ENCODE measurements at places on chromosomes 1 and 21.

DNA sequence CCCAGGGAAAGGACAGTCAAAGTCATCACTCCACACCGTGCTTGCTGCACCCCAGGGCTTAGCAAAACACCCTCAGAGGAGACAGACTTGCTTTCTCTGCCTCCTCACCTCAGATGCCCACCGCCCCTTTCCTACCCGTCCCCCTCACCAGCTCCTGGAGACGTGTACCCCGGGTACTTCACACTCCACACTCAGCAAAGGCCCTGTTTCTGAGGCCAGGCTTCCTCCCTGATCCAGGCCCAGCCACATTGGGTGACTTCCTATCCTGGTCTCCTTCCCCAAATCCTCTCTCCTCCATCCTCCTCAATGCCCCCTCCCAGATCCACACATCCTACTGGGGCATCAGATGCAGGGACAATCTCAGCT is 116.7 kb downstream of the DMRTB1 start:
- peak; percentile 38 for DNase-seq

DNA sequence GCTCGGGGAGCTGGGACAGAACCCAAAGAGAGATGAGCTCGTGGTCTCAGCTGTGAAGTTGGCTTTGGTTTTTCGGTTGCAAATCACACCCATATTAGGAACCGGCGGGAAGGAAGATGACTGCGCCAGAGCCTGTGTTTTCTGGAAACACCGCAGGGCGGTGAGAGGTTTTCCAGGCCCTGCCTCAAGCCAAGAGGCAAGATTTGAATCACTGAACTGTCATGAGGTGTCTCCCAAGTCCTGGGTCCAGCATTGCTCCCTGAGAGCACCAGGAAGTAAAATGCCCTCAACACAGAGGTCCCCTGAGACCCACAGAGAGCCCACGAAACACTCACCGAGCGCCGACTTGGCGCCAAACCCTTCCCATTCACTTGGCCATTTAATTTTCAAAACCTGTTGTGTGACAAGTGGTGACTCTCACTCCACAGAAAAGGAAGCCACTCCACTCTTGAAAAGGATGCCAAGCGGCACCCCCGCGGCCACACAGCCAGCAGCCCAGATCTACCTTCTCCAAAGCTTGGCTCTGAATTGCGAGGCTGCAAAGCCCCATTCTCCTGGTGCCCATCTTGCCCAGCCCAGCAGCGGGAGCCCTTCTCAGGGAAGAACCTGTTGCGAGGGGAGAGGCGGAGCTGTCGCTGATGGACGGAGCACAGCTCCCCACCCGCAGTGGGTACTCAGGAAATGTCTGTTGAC is 99.0 kb upstream of the RUNX3 start:
- DNase-seq, result no peak

- DNase-seq, result no peak
Measured at GRCh38 chr1:167782946-167783345, 61.2 kb downstream of the MPZL1 start.

GRCh38 chr1:58136387-58136786 is 410.1 kb downstream of the OMA1 start:
- DNase-seq, result no peak

DNA sequence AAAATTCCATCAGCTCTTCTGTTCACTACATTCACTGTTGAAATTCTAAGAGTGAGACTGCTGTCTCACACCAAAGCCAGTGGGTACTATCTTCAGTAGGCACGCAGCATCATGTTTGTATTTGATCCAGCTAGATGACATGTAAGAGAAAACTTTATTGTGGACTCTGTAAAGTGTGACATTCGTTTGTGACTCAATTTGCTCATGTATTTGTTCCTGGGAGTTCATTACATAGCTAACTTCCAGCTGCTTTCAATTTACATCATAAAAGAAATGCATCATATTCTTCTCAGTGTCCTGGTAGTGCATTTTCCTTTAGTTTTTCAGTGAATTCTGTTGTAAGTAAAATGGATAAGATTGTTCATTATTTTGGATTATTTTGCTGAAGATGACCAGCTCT is 31.4 kb downstream of the CTH start:
- no peak for DNase-seq

- DNase-seq, result no peak
Measured at GRCh38 chr1:32112806-32113375, 5.0 kb downstream of the KPNA6 start.

DNA sequence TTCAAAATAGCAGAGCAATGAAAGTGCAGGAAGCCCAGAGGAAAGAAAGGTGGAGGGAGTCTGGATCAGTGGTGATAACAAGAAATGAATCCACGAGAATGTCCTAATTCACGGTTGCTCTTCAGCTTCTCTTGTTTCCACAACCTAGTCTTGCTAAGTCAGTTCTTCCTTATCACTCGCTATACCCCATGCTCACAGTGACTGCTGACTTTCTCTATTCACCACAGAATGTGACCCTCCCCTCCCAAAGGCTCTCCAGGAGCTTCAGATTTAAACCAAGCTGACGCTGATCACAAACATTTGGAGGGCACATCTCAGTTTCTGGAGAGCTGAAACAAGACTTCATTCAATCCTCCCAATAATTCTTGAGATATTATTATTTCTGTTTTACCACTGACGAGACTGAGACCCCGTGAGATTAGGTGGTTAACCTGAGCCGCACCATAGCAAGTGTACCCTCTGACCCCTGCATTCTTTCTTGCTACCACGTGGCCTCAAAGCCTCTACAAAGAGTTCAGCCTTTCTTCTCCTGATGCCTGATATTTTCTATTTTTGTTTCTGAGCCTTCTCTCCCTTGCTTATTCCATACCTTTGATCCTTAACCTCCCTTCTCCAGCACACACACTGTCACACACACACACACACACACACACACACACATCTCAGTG is 10.7 kb upstream of the CCN1 start:
- DNase-seq, result no peak

- DNase-seq, result no peak
Measured at GRCh38 chr1:56837244-56837939, 17.2 kb upstream of the C8A start.

DNA sequence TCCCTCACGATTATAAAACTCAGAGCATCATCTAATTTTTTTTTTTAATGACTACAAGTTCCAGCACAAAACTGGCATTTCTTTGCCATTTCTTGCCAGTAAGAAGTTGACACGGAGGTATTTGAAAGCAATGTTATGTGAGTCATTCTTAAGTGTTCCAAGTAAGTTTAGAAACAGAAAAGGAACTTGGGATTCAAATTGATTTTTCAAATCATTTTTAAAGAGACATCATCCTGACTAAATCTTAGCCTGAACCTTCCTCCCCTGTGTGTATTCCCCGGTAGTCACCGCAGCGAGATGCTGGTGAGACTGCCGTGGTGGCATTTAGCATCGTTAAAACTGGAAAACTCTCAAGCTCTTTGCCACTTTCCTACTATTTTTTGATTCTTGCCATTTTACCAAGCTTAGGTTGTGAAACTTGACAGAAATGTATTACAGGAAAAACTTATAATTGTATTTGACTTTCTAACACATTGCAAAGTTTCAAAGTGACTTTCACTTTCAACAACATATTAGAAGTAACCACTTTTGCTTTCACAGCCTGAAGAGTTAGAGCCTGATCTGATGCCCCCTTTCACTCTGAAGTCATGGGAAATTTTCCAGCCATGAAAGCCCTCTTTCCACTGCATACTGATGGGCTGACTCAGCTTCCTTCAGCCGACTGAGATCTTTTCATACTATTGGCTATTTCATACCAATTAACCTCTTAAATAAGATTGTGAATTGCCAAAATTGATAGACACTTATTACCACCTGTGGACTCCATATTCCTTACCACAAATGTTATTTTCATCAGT is 61.4 kb downstream of the OLFML2B start:
- DNase-seq, result no peak

DNA sequence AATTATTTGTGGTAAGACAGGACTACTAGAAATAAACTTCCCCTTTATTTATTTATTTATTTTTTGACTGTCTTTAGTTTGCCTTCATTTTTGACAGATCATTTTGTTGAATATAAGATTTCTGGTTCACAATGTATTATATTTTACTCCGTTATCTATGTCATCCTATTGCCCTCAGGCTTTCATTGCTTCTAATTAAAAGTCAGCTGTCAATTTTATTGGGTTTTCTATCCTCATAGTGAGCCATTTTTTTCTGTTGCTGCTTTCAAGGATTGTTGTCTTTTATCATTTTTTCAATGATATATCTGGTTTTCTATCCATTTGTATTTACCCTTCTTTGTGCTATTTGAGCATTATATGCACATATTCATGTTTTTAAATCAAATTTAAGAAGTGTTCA is 866.2 kb downstream of the LRRIQ3 start:
- DNase-seq, result no peak

DNA sequence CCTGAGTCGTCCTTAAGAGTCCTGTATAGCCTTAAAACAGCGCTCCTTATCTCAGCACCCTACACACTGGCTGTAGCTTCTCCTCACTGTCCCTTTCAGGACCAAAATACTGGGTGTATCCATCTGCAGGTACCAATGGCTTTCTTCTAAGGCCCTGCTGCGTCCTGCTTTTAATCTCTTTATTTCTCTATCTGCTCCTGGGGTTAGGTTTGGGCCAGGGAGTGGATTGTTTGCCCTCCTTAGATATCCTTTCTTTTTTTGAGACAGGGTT is 12.1 kb downstream of the IL6R start:
- DNase-seq, result no peak

- no peak for DNase-seq
Measured at GRCh38 chr1:6424619-6425593, at the start of gene ESPN. TSS of gene ESPN (plus strand) at chr1:6424776. CDS start at chr1:6424956, 180 bp downstream.

DNA sequence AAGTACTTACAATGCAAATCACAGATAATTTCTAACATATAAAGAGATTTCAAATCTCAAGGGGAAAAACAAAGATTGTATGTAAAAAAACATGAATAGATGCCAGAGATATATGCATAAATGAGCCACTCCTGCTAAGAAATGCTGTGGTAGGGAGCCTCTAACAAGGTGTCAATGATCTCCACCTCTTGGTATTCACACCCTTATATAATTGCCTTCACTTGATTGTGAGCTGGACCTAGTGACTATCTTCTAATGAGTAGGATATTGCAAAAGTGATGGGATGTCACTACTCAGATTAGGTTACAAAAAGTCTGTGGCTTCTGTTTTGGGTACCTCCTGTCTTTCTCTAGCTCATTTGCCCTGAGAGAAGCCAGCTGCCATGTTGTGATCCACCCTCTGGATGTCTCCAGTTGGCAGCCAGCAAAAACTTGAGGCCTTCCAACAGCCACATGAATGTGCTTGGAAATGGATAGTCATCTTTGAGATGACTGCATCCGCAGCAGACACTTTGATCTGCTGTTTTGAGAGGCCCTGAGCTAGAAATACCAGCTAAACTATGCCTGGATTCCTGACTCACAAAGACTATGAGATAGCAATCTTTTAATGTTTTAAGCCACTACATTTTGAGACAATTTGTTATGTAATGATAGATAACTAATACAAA is 196.1 kb upstream of the FGGY start:
- DNase-seq, result no peak

- DNase-seq, result no peak
Measured at GRCh38 chr1:24180676-24181075, 6.4 kb downstream of the IFNLR1 start.

- DNase-seq, result no peak
Measured at GRCh38 chr1:162956922-162957321, 95.9 kb upstream of the CCDC190 start.

GRCh38 chr1:240415532-240415931 is 196.4 kb downstream of the GREM2 start:
- DNase-seq, result no peak

DNA sequence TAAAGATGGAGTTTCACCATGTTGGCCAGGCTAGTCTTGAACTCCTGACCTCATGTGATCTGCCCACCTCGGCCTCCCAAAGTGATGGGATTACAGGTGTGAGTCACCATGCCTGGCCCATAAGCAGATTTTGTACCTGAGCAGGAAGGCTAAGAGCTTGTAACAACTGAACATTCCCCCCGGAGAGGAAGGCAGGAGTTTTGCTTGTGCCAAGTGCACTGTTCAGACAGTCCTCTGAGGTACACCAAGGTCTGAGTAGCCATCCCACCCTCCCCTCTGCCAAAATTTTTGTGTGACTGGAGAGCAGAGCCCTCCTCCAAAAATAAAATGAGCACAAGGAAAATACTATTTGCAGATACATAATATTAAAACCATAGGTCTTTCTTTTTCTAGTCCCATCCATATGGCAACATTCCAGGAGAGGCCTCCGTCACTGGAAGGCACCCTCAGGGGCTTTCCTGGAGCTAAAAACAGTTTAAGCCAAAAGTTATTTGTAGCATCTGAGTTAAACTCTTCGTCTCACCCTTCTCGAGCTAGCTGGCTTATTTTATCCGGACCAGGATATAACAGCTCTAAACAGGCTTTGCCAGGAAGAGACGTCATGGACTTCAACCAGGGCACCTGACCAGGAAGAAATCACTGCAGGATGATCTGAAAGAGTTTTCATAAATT is 27.2 kb downstream of the CAPN2 start:
- peak; percentile 34 for DNase-seq

- DNase-seq, result no peak
Measured at GRCh38 chr1:201063145-201063544, 39.6 kb upstream of the KIF21B start.

GRCh38 chr1:178094739-178095645 is 1.1 kb downstream of the RASAL2 start:
- no peak for DNase-seq

DNA sequence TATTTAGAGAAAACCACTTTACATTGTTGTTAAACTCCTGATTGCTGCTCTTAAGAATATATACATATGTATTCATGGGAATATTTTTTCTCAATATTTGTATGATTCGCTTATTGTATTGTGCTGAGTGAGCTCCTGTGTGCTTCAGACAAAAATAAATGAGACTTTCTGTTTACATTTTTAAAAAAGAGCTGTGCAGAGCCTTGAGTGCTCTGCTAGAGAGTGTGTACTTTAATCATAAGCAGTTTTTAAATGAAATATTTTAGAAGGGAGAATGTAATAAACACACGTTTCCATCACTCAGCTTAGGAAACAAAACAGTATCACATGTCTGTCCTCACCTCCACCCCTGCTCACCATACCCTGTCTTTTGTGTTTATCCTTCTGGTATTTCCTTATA is 9.7 kb downstream of the PTPN14 start:
- DNase-seq, result no peak

- DNase-seq, result peak; percentile 47
Measured at GRCh38 chr21:42058631-42059111, 12.4 kb upstream of the UMODL1 start.

DNA sequence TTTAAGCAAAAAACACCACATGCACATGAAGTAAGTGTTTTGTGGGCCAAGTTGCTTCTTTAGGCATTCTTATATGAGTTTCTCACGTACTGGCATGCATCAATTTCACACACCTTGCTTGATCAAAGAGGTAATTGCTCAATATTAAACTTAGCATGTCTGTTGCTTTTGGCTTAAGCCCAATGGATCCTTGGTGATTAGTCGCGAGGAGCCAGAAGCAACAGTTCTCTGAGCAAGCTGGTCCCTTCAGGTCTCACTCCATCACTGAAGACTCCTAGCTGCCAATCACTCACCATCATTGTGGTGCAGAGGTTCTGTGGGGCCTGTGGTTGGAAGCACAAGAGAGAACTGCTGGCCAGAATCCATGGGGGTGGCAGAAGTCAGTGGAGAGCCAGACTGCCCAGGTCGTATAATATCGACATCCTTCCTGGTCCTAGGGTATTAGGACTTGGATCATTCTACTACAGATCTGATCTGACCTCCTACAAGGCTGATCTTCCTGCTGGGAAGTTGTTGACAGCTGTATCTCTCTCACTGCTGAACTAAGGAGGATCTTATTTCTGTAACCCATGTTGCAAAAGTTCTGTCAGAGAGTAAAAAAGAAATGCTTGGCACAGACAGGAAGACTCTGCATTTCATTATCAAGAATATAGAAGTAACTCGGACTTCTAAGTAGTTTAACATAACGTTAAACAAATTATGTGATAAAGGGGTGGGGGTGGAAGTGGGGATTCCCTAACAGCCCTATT is 140.5 kb downstream of the NTPCR start:
- no peak for DNase-seq

GRCh38 chr1:230167419-230167852 is 100.4 kb downstream of the GALNT2 start:
- DNase-seq, result no peak

Measured in posterior vena cava (tissue), 2 donors.